ENCODE measurements at places on chromosomes 6 and 20.
A peak's percentile ranks its signal among the peaks of the same experiment; 100 is the strongest.

- DNase-seq: peak; percentile 36
Observed at GRCh38 chr6:70413992-70414494, 735 bp downstream of the FAM135A start.

- DNase-seq: no peak
Observed at GRCh38 chr20:33515569-33516216, 25.8 kb downstream of the CBFA2T2 start.

DNA sequence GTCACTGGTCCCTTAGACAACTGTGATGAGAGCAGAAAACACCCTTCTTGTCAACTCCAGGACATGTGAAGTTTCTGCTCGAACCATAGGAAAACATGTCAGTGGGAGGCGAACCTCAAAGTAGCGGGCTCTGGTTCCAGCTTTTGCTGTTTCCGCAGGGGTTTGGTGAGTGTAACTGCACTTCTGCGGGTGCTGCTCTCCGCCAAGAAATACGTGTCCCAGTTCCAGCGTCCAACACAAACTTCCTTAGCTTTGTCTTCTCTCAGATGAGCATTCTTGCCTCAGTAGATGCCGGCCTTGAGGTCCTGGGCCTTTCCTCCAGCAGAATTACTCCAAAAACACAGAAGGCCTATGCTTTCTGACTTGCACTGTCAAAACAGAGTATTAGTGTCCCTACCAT lies 156.3 kb downstream of the FNDC1 start:
- DNase-seq: peak; percentile 58

GRCh38 chr6:5271926-5272325 lies 10.6 kb downstream of the FARS2 start:
- DNase-seq: no peak

GRCh38 chr6:30113003-30113759 lies at the start of gene TRIM31:
TSS of gene TRIM31 (minus strand) at chr6:30113090. CDS start at chr6:30112805, 285 bp downstream.
- no peak for DNase-seq

GRCh38 chr6:96823743-96824142 lies 13.5 kb downstream of the GPR63 start:
- no peak for DNase-seq

- peak; percentile 18 for DNase-seq
Observed at GRCh38 chr6:145086197-145086596, 649.1 kb downstream of the EPM2A start.

DNA sequence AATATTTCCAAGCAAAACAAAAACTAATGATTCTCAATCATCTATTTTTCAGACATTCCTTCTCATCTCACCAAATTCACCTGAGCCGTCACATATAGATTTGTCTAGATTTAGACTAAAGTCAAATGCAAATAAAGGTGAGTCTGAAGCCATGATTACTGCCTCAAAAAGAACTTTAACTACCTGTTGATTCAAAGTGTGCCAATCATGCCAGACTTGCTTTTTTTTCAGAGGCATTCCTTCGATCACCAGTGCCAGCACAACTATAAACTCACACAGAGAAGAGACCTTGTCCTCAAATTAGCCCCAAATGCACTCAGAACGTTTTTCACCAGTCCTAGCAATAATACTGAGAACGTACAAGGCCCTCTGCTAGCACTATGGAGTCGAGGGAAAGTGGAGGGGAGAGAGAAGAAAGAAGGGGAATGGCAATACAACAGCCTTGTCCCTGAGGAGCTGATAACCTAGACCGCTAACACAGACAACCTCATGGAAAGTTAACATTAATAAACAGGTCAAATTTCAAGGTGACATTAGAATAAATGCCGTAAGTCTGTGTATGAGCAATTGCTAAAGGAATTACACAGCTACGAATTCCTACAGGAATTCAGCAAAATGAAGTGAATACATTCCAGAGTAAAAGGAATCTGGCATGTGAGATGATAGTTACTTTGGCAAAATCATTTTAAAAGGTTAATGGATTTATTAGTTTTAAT lies 60.9 kb downstream of the EPB41L2 start:
- DNase-seq: no peak

DNA sequence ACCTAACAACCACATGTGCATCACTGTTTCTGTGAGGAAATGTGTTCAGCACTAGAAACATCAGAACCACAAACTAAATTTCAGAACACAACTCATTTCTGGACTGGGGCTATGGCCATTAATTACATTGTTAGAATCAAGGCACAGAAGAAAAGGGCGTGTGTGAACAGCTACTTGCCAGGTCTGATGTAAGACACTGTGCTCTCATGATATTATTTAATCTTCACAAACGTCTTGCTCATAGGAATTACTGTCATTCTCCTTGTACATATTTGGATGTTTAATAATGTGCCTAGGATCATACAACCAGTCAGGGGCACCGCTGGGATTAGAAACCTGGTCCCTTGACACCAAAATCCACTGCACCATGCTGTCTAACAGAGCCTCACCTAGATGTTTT lies 14.8 kb downstream of the ADGRF1 start:
- no peak for DNase-seq

GRCh38 chr6:2529211-2529719 lies 221.5 kb downstream of the MYLK4 start:
- DNase-seq: no peak

GRCh38 chr6:168735268-168735949 lies 294.4 kb downstream of the SMOC2 start:
- DNase-seq: no peak

DNA sequence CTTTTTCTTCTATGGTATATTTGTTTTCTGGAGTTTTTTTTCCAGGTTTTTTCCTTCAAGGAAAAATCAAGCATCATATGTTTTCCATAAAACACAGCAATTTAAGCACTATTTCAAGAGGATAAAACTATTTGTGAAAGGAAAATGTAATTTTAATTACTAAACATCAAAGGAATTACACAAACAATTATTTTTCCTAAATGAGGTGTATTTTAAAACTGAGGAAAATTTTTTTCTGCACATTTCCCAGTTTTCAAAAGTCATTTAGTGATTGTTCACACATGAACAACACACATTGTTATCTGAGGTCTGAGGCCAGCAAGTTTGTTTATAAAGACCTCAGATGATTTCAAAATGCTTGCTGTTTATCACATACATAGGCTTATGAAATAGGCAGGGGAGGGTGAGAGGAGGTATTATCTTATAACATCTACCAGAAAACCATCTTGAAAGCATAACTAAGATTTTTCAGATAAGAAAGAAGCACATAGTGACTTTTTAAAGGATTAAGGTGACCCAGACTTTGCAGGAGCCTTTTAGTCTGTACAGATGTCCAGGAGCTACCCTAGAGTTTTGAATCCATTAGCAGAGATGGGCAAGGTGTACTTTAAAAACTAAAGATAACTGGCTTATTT lies 381.6 kb downstream of the GJA1 start:
- no peak for DNase-seq

DNA sequence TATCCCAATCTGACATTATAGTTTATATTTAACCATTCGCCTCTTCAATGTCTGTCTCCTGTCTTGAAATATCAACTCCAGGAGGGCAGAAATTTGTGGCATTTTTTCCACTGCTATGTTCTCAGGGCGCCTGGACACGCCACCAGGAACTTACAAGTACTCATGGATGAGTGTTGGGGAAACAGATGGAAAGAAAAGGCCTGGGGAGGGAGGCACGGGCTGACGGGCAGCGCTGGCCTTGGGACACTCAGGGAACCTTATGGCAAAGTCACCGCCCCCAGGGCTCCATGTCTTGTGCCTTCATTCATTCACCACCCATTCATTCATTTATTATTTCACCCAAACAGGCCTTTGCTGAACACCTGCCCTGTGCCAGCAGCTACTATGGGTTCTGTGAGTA lies 222.9 kb downstream of the PREX1 start:
- no peak for DNase-seq

GRCh38 chr20:31698243-31698802 lies 24.3 kb downstream of the BCL2L1 start:
- no peak for DNase-seq

DNA sequence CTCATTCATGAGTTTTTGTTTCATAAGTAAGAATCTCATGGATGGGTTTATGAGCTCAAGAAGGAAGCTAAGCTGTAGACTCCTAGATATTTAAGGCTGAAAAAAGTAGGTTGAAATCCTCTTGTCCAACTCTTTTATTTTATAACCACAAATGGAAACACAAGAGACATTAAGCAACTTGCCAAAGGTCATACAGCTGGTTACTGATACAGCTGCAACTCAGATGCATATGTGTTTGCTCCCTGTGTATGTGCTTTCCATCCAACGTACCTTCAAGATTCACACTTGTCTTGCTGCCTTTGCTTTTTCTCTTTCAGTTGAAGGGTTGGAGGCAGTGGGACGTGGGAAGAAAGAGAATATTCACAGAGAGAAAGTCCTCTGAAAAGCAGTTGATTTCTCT lies 153.5 kb upstream of the STMND1 start:
- no peak for DNase-seq

GRCh38 chr6:138403324-138403800 lies 661 bp upstream of the HEBP2 start:
- peak; percentile 51 for DNase-seq

GRCh38 chr20:59923514-59923913 lies 9.9 kb downstream of the SYCP2 start:
- DNase-seq: no peak

DNA sequence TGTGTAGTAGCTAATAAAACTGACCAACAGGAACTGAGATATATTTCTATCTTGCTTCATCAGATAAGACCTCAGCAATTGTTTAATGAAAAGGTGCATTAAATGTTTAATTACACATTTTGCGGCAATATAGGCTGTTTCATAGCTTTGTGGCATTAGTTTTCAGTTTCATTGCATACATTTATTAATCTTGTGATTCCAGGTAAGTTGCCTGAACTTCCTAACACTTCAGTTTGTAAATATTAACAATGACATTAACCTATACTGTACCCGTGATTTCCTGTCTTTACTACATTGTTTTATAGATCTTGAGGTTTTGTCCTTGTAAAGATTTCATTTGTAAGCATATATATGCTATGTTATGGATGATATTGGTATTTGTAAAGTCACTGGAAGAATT lies 66.5 kb downstream of the PKIB start:
- no peak for DNase-seq

DNA sequence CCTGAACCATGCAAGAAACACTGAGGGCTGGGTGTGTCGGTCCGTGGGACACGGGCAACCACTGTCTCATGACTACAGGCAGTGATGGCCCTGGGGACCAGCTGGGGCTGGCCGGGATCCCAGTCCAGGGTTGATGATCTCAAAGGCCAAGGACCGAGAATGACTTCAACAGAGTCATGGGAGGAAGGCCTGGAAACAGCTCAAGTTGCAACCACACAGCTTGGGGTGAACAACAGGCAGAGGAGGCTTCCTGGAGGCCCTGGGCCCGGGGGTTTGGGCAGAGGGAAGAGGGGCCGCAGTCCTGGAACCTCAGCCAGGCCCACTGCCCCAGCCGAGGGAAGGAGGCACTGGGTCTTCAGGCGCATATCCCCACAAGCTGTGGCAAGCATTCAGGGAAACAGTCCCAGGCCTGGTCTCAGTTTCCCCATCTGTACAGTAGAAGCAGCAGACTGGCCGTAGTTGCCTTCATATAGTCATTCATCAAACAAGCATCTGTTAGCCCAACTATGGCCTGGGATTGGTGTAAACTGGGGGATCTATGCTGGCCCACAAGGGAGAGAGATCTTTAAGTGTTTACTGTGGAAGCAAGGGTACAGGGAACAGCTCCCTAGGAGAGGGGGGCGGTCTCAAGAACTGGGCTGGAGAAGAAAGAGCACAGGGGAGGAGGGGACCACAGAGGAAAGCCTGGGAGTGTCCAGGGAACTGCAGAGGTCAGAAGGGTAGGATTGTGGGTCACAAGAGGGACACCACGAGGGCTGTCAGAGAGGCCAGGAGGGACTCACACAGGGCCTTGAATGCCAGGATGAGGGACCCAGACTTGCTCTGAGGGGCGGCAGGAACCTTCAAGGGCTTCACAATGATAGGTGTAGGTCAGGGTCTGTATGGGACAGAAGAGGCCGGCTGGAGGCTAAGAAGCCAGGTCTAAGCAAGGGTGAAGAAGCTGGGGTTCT lies 2.1 kb downstream of the MYL9 start:
- DNase-seq: peak; percentile 74

- no peak for DNase-seq
Observed at GRCh38 chr6:154542747-154543146, 32.3 kb upstream of the CNKSR3 start.

- DNase-seq: no peak
Observed at GRCh38 chr20:41748756-41749582, 130.8 kb upstream of the CHD6 start.

GRCh38 chr6:106048336-106048735 lies 37.8 kb upstream of the PRDM1 start:
- DNase-seq: no peak

DNA sequence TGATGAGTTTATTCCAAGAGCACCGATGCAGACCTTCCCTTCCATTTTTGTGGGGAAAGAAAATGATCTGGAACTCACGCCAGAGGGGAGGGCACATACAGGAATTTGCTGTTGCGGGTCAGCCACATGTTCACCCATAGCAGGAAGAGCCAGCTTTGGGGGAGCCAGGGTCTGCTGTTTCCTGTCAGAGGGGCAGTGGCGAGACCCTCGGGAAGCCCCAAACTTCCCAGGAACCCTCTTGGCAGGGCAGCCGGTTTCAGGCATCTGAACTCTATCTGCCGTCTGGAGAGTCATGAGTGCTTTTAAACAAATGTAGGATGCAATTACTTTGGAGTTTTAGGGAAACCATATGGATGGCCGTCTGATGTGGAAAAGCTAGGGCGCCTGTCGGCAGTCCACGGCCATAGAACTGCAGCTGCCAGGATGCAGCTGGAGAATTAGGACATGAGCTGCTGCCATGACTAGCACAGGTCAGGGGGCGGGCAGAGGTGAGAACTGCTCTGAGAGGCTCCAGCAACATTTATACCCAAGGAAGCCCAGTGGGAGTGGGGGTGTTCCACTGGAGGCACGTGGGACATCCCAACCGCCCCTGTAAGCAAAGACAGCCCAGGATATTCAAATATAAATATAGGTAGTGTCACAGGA lies 14.8 kb upstream of the SERPINB9 start:
- no peak for DNase-seq

DNA sequence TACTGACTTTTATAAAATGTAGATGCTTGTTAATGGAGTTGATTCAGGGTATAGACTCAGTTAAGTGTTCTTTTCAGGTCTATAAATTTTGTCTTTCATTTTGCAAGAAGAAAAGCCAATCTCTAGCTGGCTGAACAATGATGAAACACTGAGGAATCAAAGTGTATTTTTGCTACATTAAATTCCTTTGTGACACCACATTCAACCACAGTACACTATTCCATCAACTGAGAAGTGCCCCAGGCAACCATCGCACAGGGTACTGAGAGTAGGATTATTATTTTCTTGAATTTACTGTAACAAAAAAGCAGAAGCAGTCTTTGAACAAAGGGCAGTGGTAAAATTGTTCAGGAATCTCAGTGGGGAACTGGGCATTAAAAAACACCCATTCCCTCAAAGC lies 83.6 kb downstream of the PREP start:
- no peak for DNase-seq
